Amniotic stem cell (primary cell): ENCODE measurements at places on chromosomes 7 and 10.

DNA sequence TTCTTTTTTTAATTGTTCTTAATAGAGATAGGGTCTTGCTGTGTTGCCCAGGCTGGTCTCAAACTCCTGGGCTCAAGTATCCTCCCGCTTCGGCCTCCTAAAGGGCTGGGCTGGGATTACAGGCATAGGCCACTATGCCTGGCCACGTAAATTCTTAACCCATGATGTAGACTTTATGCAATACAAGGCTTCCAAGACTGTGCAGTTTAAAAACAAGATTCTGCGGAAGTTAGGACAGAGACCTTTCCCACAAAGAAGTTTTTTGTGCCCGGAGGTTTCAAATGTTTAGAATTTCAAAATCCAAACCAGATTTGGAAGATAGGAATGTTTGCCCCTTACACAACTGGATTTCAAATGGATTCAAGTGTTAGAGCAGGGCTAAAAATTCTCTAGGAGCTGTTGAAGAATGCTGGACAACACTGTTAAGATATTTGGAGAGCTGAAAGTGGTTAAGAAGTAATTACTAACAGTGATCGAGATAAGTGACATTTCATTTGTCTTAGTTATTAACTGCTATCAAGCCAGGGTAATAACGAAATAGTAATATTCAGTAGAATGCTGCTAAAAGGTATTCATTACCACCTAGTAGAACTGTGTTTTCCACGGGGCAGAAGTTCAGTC, 7.4 kb downstream of the APBB1IP start:
- no peak for DNase-seq

DNA sequence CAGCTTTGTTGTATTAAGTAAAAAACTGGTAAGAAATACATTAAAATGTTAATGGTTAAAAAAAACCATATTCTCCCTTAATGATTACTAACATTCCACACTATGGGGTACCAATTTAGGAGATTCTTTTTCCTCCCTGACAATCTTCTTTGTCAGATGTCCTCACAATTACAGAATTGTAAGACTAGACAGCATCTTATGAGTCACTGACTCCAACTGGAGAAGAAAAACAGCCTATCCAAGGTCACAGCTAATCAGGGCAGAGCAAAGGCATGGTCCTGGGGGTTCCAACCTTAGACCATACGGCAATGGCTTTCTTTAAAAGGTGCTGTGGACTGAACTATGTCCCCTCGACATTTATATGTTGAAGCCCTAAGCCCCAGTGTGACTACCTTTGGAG, 127.6 kb downstream of the DLG5 start:
- DNase-seq: no peak

DNA sequence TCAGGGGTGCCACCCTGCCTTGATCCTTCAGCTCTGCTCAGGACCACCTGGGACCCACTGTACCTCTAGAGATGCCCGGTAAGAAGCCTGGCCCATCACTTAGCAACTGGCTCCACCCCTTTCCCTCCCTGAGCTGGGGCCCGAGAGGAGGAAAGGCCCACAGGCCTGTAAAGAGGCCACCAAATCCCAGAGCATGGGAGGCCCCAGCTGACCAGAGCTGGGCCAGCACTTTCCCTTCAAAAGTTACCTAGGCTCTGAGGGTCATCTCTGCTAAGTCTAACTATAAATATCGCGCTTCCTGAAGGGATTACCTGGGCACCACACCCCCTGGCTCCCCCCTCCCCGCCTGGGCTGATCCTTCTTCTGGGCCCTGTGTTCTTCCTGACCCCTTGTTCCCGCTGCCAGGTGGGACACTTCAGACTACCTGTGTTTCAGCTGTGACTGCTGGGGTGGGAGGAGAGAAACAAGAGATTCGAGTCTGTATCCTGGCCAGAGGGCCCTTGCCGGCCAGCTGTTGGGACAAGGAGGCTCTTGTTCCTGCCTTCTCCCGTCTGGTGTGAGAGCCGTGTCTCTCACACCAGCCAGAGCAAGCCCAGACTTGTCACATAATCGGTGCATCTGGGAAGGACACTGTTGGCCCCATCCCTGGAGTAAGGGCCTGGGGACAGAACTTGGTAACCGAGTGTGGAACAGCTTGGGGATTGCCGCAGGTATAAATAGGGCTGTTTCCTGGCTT, 22.8 kb upstream of the ANKRD2 start:
- no peak for DNase-seq

DNA sequence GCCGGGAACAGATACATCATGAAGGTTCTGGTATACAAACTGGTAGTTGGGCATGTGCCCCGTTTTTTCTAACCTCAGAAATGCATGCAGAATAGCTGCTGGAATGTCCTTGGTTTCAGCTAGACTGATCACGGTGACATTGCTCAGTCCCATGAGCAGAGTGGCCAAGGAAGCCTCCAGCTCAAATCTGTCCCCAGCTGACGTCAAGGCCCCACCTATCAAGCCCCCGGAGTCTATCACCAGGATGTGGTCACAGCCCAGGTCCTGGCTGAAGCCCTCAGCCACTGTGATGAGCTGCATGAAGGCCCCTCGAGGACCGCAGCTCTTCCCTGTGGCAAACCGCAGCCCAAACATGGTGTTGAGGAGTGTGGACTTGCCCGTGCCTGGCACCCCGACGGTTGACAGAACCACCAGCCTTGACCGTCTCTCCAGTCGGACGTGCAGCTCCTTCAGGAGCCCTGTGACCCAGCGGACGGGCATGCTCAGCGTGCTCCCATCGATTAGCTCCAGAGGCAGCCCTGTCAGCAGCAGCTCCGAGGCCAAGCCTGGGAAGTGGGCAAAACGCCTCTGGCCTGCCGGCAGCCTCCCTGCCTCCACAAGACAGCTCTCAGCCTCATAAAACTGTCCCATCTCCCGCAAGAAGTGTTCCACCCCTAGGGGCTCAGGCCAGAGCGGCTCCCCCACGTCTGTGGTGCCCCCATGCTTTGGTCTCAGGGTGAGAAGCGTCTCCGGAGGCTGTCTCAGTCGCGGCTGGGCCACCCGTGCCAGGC, 7.8 kb upstream of the MRPS24 start:
- DNase-seq: no peak

- DNase-seq: peak; percentile 20
These were observed 708 bp downstream of the KLHDC10 start for GRCh38 chr7:130070861-130071622.

DNA sequence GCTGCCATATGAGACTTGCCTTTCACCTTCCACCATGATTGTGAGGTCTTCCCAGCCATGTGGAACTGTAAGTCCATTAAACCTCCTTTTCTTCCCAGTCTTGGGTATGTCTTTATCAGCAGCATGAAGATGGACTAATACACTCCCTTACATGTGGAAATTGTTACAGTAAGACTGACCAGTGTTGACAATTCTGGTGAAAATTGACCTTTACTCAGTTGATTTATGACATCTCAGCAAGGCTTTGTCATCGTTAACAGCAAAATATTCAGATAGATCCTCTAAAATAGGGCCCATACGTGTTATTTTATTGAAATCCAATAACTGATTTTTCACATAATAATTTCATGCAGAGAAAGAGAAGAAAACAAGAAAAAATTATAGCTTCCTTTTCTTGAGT, 377.9 kb upstream of the SEMA3C start:
- DNase-seq: no peak

- DNase-seq: no peak
These were observed 63.5 kb upstream of the ZMIZ1 start for GRCh38 chr10:79005126-79005810.

- no peak for DNase-seq
These were observed 6.6 kb downstream of the LRRC18 start for GRCh38 chr10:48932831-48933664.

- DNase-seq: no peak
These were observed at the start of gene HOXA11 for GRCh38 chr7:27185013-27185853. HOXA11 (minus strand) TSS chr7:27185232; CDS start chr7:27185144, 88 bp downstream.
